ENCODE measurements at places on chromosomes 12 and 14.

GRCh38 chr14:50335389-50335788, 23.3 kb downstream of the DMAC2L start:
- DNase-seq, result no peak

DNA sequence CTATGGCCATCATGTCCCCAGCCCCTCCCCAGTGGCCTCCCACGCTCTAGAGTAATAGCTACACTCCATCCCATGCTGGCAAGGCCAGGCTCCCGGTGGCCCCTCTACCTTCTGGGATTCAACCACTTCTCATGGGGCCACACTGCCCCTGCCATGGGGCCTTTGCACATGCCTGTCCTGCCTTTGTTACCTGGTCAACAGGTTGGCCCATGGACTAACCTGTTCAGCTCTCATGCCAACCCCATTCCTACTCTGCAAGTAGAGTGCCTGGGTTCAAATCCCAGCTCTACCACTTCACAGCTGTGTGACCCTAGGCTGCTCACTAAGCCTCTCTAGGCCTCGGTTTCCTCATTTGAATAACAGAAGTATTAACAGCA, 98.5 kb downstream of the RFLNA start:
- no peak for DNase-seq

DNA sequence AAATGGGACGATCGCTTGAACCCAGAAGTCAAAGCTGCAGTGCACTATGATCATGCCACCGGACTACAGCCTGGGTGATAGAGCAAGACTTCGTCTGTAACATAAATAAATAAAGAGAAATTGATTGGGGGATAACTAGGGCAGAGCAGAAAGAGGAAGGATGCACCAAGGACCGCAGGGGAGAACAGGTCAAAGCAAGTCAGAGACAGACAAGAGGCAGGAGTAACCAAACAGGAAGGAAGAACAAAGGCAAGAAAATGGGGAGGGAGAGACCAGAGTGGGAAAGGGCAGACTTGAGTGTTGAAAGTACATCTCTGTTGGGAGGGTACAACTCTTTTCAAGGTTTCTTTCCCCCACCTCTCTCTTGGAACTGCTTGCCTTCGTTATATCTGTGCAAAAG, 50.8 kb upstream of the ELK3 start:
- no peak for DNase-seq

DNA sequence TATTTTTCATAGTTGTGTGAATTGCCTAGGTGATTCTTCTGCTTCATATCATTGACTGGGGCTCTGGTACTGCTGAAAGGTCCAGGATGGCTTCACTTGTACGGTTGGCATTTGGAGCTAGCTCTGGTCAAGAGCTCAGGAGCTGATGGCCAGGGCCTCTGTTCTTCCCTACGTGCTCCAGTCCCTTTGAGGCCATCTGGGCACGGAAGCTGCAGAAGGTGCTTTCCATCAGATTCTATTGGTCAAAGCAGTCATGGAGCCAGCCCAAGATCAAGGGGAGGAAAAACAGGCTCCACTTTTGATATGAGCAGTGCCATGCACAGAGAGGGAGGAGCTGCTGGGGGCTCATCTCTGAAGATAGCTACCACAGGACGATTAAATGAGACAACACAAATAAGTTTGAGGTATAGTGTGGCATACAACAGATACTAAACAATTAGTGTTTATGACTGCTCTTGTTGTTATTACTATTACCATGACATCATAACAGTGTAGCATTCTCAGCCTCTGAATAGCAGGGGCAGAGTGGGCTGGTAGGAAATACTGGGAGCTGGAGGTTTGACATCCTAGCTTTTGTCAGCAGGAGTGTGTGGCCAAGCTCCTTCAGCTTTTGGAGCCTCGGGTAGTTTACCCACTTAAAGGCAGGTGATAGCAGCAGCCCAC, 10.4 kb downstream of the KRT83 start:
- DNase-seq, result no peak

DNA sequence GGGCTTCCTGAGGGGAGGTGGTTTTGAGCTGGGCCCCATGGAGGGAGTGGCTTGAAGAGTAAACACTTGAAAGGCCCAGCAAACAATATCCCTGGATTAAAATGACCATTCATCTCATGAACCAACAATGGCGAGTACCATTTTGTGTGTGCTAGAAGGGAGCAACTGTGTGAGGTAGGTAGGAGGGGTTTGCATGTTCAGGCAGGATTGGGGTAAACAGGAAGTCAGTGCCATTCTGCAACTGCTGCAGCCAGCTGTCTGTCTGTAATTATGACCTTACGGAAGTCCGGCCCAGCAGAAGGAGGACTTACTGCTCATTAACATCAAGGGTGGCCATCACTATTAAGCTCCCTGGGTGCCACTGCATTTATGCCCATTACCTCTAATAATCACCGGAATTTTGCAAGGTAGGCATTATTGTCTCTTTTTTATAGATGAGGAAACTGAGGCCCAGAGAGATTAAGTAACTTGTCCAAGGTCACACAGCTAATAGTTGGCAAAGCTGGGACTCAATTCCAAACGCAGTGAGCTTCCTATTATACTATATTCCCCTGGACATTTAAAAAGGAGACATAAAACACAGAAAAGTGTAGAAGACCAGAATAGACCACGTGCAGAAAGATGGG, 16.6 kb upstream of the IFI27L2 start:
- peak; percentile 28 for DNase-seq

DNA sequence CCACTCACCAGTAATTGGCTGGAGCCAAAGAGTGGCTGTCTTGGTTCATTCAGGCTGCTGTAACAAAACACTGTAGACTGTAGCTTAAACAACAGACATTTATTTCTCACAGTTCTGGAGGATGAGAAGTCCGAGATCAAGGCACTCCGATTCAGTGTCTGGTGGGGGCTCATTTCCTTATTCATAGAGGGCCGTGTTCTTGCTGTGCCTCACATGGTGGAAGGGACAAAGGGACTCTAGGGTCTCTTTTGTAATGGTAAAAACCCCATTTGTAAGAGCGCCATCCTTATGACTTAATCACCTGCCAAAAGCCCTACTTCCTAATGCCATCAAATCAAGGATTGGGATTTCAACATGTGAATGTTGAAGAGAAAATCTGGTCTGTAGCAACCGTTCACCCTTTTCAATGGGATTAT, 34.7 kb upstream of the CDKN3 start:
- no peak for DNase-seq

GRCh38 chr12:99153293-99153692, 494.3 kb upstream of the GARIN6 start:
- DNase-seq, result no peak

GRCh38 chr14:106166650-106167204, 640.3 kb downstream of the TMEM121 start:
- no peak for DNase-seq

- DNase-seq, result no peak
Measured at GRCh38 chr12:113070117-113070906, 13.8 kb downstream of the DTX1 start.

DNA sequence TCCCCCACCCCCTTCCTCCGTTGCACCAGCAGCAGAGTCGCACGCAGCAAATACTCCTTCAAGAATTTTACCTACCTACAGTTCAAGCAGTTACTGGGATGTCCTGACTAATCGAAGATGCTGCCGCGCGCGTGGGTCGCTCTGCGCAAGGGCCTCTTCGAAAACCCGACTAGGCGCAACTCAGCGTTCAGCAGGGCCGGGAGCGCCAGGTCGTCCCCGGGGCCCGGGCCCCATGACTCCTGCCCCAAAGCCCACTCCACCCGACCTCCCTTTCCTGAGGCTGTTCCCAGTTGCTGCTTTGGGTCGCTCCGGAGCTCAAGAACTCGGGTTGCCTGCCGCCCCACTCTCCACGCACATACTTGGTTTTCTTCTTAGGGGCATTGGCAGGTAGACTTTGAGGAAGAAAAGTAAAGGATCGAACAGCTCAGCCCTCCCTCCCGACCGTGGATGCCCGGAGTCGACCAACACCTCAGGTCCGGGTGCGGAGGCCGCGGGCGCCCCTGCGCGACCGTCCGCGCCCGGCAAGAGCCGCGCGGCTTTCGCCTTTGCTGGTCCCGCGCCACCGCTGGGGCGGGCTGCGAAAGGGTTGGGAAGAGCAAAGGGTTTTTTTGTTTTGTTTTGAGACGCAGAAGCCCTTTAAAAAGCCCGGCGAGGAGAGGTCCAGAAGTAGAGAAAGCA, 1.9 kb downstream of the BMP4 start:
- no peak for DNase-seq

DNA sequence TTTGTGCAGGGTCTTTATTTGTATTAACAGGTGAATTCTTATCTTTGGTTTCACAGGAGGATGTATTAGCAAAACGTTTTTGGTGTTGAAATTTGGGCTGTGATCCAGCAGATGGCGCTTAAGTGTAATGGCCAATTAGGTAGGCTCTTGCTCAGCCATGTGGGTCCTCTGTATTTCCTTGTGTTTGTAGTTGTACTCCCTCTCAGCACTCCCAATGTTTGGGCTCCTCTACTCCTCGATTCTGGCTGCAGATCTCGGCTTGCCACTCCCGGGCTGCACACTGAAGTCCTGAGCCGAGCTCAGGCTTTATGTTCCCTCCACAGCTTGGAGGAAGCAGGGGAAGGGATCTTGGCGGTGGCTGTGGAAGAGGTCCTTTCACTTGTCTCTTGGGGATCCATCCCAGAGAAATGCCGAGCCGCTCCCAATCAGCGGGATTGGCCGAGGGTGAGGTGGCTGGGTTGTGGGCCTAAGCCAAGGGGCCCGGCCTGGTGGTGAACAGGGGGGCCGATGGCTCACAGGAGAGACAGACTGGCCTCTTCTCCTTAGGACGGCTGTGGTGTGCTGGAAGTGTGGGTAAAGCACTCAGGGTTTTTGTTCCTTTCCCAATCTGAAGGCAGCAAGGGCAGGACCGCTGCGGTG, 133.7 kb downstream of the AEBP2 start:
- DNase-seq, result peak; percentile 76

DNA sequence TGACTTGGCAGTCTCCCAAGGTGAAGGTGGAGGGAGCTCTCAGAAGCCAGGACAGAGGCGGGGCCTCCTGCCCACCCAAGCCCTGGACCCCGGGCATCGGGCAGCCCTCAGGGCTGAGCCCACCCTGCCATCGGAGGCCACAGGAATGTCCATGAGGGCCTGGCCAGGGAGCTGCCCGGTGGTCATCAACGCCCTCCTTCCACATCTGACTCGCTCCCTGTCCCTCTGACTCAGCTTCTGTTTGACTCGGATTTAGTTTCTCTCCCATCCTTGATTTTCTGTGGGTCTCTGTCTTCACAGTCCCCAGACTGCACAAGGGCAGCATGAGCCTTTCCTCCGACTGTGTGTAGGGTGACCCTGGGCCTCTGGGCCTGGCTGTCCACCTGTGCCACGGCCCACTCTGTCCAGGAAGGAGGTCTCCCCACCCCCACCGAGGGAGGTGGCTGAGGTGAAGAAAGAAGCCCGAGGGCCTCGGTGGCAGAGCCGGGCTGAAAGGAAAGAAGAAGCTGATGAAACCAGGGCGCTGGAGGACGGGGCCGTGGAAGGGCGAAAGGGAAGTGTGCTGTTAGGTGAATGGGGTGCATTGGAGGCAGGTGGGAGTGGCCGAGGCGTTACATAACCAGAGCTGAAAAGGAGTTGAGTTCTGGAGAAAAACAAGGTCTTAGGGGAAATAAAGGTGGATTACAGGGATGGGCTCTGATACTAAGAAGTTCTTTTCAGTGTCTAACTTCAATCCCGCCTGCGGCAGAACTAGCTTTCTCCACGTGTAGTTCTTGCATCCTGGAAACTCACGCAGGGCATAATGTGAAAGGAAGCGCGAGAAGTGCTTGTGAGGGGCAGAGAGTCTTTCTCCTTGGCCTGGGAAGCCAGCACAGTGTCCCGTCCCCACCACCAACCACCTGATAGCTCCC, 16.7 kb upstream of the TMEM106C start:
- peak; percentile 52 for DNase-seq

DNA sequence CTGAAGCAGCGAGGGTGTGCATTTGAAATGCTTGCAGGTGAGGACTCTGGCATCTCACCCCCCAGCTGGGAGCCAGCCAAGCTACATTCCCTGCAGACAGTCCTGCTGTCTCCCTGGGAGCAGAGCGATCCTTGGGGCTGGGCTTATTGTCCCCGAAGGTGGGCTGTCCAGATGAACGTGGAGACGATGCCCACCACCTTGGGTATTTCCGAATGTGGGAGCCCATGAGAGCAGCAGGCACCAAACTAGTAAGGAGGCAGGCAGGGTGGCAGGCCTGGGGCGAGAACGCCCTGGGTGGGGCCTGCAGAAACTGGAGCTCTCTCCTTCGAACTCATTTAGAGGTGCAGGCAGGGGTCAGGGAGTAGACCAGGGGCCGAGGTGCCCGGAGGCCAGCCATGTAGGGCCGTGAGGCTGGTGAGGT, 18.5 kb downstream of the ZBTB42 start:
- DNase-seq, result no peak

DNA sequence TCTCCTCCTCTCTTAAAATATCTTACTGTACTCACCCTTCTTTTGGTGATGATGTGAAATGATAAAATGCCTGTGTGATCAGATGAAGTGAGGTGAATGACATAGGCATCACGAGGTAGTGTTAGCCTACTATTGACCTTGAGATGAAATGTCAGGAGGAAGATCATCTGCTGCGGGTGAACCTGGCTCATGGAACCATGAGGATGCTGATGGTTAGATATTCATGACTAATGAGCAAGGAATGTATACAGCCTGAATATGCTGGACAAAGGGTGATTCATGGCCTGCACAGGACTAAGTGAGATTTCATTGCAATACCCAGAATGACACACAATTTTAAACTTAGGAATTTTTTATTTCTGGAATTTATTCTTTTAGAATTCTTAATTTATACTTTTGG, 89.6 kb downstream of the DAAM1 start:
- peak; percentile 84 for DNase-seq

- DNase-seq, result no peak
Measured at GRCh38 chr12:31020385-31021166, 53.1 kb upstream of the DDX11 start.

GRCh38 chr14:96713426-96713825, 83.8 kb upstream of the VRK1 start:
- no peak for DNase-seq

- no peak for DNase-seq
Measured at GRCh38 chr12:113260127-113260526, 38.9 kb downstream of the TPCN1 start.

GRCh38 chr12:70110085-70110484, 133.1 kb upstream of the CNOT2 start:
- no peak for DNase-seq

GRCh38 chr12:94240171-94240570, 91.8 kb downstream of the PLXNC1 start:
- DNase-seq, result no peak

GRCh38 chr14:92651758-92652406, 96.5 kb downstream of the LGMN start:
- DNase-seq, result no peak

GRCh38 chr12:127245009-127245408, 1022.0 kb upstream of the TMEM132C start:
- DNase-seq, result peak; percentile 28

GRCh38 chr14:55477680-55478079, 37.3 kb upstream of the TBPL2 start:
- no peak for DNase-seq
